T-cell (primary cell): ENCODE measurements at places on chromosomes 5 and 9. TPM values are rescaled to one million over a fixed set of nuclear protein-coding genes. Genes with fewer than 3 reads are reported as not detected.

The PCDHGA2 gene
- not detected for total RNA-seq

The PCDHA10 gene
- total RNA-seq = not detected

The BHMT gene
- total RNA-seq = not detected

The C5orf63 gene
- 11.0 TPM for total RNA-seq

The C8G gene
- 3.8 TPM for total RNA-seq

The GCNT4 gene
- 7.1 TPM for total RNA-seq

The DBH gene
- total RNA-seq = 0.82 TPM

The FRRS1L gene
- total RNA-seq = not detected

The SURF1 gene
- 58.3 TPM for total RNA-seq

The WDR38 gene
- total RNA-seq = not detected

The CATSPER3 gene
- total RNA-seq = 1.1 TPM

The OR1L4 gene
- total RNA-seq = not detected

The TAF1L gene
- total RNA-seq = not detected

The ORM2 gene
- total RNA-seq = 1.4 TPM

The GABRP gene
- 0.26 TPM for total RNA-seq

The POU4F3 gene
- not detected for total RNA-seq

The PKN3 gene
- total RNA-seq = 4.3 TPM

The ADAMTSL2 gene
- 0.56 TPM for total RNA-seq
